ENCODE measurements at places on chromosomes 7 and 10.

DNA sequence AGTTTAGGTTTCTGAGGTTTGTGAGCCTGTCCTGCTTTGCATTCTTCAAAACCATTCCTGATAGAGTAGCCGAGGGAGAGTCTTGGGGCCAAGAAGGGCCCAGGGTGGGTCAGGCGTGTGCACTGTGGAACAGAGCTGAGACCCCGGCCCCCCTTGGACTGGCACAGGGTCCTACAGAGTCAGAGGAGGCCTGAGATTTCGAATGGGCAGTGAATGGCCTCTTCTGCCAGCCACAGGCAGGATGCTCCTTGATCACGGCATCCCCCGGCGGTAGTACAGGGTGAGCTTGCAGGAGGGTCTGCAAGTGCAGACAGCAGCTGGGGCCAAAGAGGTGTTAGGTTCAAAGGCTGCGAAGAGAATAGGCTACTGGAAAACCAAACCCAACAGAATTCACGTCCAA, 4.6 kb downstream of the TRIM56 start:
- DNase-seq, result no peak

- no peak for DNase-seq
Observed at GRCh38 chr7:105906695-105907094, 30.3 kb upstream of the ATXN7L1 start.

- no peak for DNase-seq
Observed at GRCh38 chr10:523925-524324, 165.5 kb downstream of the DIP2C start.

DNA sequence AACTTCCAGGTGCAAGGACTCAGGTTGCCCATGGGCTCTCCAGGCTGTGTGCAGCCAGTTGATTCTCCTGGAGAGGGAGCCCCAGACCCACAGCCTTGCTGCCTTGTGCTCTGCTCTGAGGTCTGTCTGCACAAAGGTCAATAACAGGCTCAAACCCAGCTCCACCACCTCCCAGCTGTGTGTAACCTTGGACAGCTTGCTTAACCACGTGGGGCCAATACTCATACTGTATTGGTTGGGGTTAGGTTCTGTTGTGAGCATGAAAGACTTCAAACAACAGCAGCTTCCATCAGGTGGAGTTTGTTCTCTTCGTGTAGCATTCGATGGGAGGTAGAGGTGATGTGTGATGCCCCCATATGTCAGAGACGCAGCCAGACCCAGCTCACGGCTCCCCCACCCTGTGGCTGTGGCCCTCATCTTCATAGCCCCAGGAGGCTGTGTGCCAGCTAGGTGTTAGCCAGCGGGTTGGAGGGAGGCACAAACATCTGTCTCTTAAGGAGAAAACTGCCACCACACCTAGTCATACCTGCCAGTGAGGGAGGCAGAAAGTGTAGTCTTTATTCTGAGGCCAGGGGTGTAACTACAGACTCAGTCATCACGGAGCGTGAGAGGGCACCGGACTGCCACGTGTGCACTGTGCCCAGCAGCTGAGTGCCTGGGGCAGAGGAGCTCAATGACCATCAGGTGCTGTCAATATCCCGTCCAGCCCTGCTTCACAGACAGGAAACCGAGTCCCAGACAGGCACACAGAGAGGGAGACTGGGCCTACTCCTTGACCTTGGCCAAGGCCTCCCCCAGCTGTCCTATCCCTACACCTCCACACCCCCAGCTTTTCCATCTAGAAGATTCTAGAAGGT, 8.1 kb upstream of the POLD2 start:
- DNase-seq, result no peak

GRCh38 chr10:132749371-132749795, 36.6 kb downstream of the NKX6-2 start:
- no peak for DNase-seq

Data from cortex of kidney (tissue), 1 donor.